Ascending aorta (tissue), 2 donors: ENCODE measurements at places on chromosomes 4 and X. TPM values are rescaled to one million over a fixed set of nuclear protein-coding genes. Genes with fewer than 3 reads are reported as not detected.

DNA sequence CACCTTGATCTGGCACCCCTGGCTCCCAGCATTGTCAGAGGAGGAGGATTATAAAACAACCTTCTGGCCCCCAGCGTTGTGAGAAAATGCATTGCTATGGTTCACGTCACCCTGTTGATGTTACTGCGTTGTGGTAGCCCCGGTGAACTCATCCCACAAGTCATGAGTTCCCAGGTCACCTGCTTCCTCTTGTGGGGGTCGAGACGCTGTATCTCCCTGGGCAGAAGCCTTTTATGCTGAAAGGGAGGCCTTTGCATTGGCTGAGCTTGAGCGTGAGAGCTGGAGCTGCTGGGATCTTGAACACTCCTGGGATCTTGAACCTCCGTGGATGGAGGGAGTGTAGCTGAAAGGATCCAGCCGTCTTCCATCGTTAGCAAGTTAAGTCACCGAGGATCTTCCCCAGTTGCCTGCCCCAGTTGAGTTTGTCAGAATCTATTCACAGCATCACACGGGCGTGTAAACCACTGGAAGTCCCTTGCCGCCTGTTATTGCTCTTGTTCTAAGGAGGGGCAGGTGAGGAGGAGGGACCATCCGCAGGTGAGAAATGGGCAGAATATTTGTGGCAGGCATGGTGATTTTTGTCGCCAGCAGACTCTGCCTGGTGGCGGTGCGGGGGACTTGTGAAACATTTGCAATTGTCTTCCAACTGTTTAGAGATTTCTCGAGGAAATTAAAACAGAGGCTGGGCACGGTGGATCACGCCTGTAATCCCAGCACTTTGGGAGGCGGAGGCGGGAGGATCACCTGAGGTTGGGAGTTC is 299.9 kb downstream of the ASMT start:
- DNase-seq, result no peak
- no peak overlapping the region for H3K4me3 ChIP-seq
- no peaks in the 10 kb centered on the region for H3K27me3 ChIP-seq

The INTS6L gene
- total RNA-seq, result 11.9 TPM

The ZNF630 gene
- total RNA-seq, result 3.3 TPM

The TMEM35A gene
- not detected for total RNA-seq

- H3K27me3 ChIP-seq, result no peaks in the 10 kb centered on the region
- no peaks in the 10 kb centered on the region for H3K4me1 ChIP-seq
- no peak overlapping the region for H3K4me3 ChIP-seq
- no peaks in the 10 kb centered on the region for H3K36me3 ChIP-seq
- no peak overlapping the region for H3K27ac ChIP-seq
These were observed 91.9 kb upstream of the PPP1R2C start for GRCh38 chrX:42869659-42870476.

GRCh38 chrX:40945361-40945713 is 139.9 kb upstream of the USP9X start:
- H3K4me3 ChIP-seq, result no peak overlapping the region
- no peak for DNase-seq

- no peak overlapping the region for H3K4me3 ChIP-seq
- H3K36me3 ChIP-seq, result no peaks in the 10 kb centered on the region
- H3K4me1 ChIP-seq, result no peaks in the 10 kb centered on the region
- H3K27ac ChIP-seq, result no peak overlapping the region
- H3K27me3 ChIP-seq, result no peaks in the 10 kb centered on the region
These were observed 478.7 kb upstream of the GALNTL6 start for GRCh38 chr4:171334549-171334948.

DNA sequence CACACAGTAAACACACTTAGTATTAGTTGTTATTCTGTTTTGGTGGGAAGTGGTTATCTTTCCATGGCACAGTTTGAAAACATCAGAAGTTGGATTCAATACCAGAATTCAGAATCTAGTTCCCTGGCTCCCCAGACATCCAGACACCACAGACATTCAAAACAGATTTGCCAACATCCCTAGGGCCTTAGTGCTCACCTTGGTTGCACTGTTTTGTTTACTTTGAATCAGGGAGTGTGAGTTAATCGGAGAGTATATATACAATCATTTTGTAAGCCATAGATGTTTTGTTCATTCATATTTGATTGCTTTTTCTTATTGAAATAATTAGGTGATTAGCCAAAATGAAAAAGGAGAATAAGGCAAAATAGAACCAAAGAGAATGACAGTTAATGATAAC is 324.7 kb upstream of the CLNK start:
- no peak for DNase-seq
- no peaks in the 10 kb centered on the region for H3K4me1 ChIP-seq
- H3K36me3 ChIP-seq, result no peaks in the 10 kb centered on the region
- no peak overlapping the region for H3K27ac ChIP-seq
- no peaks in the 10 kb centered on the region for H3K27me3 ChIP-seq

The CSAG3 gene
- total RNA-seq, result not detected

The SAGE1 gene
- not detected for total RNA-seq

GRCh38 chr4:73181231-73181630 is 77.4 kb downstream of the ANKRD17 start:
- DNase-seq, result no peak
- peaks cover 6% of the 10 kb centered on the region for H3K36me3 ChIP-seq
- H3K4me3 ChIP-seq, result no peak overlapping the region
- no peak overlapping the region for H3K27ac ChIP-seq
- H3K4me1 ChIP-seq, result no peaks in the 10 kb centered on the region
- H3K27me3 ChIP-seq, result no peaks in the 10 kb centered on the region

The AFF1 gene
- 112 TPM for total RNA-seq

DNA sequence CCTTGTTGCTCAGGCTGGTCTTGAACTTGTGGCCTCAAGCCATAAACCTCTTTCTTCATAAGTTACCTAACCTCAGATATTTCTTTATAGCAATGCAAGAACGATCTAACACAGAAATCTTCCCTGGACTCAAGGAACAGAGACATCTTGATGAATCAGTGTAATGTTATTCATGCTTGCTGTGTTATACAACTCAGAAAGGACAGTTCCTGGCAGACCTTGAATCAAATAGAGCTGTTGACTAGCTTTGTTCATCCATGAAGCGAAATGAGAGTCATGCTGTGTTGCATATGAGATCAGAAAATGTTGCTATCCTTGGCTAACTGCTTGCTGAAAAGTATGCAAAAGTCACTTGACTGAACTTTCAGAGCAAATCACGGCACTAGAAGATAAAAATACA is 72.6 kb upstream of the ARHGAP24 start:
- H3K27me3 ChIP-seq, result no peaks in the 10 kb centered on the region
- H3K36me3 ChIP-seq, result no peaks in the 10 kb centered on the region
- H3K27ac ChIP-seq, result no peak overlapping the region
- H3K4me3 ChIP-seq, result no peak overlapping the region

The TMEM271 gene
- total RNA-seq, result not detected

The CRMP1 gene
- total RNA-seq, result 1.9 TPM

GRCh38 chrX:123822965-123823364 is 36.9 kb upstream of the XIAP start:
- H3K4me3 ChIP-seq, result no peak overlapping the region
- H3K36me3 ChIP-seq, result no peaks in the 10 kb centered on the region
- no peak for DNase-seq
- H3K27ac ChIP-seq, result no peak overlapping the region

DNA sequence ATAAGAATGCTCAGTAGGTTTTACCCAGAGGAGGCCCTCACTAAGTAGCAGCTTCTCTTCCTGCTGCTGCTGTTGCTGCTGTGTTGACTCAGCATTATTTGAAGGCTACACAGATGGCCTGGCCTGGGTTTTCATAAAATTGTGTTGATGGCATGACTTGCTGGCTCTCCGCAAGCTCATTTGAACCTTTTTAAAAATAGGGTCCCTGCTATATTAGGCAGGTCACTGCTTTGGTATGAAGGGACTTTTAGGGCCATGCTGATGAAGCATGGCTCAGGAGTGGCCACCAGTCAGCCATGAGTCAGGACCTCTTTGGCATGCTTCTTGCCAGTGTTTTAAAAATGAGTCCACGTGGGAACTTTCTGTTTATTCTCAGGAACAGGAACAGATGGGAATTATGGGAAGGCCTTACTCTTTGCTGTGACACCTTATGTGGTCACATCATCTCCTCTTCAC is 128.7 kb downstream of the MID1IP1 start:
- H3K36me3 ChIP-seq, result no peaks in the 10 kb centered on the region
- DNase-seq, result peak; percentile 81
- no peaks in the 10 kb centered on the region for H3K27me3 ChIP-seq
- H3K4me3 ChIP-seq, result no peak overlapping the region
- no peaks in the 10 kb centered on the region for H3K4me1 ChIP-seq

The UPF3B gene
- total RNA-seq, result not detected

DNA sequence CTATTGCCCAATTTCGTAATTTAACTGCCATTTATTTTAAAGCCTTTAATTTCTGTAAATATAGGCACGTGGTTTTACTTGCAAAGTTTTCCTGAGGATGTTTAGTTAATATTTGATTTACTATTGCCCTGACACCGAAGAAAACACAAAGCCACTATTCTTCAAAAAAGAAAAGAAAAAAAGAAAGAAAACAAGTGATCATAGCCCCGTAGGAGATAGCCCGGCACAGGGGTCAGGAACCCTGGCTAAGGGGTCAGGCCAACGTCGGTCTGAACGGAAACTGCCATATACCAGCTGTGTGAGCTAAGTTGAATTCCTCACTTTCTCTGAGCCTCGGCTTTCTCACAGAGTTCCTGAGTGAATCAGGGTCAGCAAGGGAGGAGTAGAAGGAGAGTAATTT is 17.7 kb upstream of the LAMP2 start:
- H3K36me3 ChIP-seq, result no peaks in the 10 kb centered on the region
- no peak for DNase-seq
- no peak overlapping the region for H3K27ac ChIP-seq
- H3K4me3 ChIP-seq, result no peak overlapping the region
- no peaks in the 10 kb centered on the region for H3K4me1 ChIP-seq

DNA sequence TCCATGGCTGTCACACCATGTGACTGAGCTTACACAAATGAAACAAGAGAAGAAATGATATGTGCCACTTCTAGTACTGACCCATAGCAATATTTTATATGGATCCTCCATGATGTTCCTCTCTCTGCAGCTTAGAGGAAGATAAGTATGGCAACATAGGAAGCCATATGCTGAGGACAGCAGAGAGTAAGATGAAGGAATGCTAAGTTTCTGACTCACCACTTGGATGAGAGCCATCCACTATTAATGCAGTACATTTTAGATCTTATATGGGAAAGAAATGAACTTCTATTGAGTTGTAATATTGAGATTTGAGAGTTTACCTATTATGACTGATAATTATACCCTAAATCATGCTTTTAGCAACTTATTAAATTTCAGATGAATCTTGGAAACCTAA is 386.9 kb upstream of the MAOA start:
- no peaks in the 10 kb centered on the region for H3K4me1 ChIP-seq
- H3K36me3 ChIP-seq, result no peaks in the 10 kb centered on the region
- no peaks in the 10 kb centered on the region for H3K27me3 ChIP-seq
- no peak overlapping the region for H3K27ac ChIP-seq

GRCh38 chrX:151753313-151754046 is 18.9 kb downstream of the CNGA2 start:
- DNase-seq, result no peak
- H3K4me1 ChIP-seq, result no peaks in the 10 kb centered on the region
- H3K27ac ChIP-seq, result no peak overlapping the region
- no peaks in the 10 kb centered on the region for H3K27me3 ChIP-seq
- no peaks in the 10 kb centered on the region for H3K36me3 ChIP-seq

DNA sequence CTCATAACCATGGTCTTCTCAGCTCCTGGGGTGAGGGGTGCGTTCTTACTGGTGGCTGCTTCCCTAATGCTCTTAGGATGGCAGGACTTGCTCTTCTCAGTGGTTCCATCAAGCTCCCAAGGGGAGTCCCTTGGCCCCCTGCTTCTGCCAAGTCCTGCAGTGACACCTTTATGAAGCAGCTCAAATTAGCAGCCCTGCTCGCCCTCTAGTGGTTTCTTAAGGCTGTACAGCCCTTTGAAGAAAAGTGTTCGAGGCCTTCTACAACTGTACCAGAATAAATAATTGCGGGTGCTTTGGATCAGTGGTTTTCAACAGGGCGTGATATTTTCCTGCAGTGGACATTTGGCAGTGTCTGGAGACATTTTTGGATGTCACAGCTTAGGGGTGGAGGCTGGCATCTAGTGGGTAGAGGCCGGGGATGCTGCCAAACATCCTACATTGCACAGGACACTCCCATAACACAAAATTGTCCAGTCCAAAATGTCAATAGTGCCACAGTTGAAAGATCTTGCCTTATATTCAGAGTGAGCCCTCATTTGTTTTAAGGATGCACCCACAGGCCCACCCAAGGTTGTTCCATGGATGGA is 204.7 kb upstream of the S100G start:
- H3K4me1 ChIP-seq, result no peaks in the 10 kb centered on the region
- no peak for DNase-seq
- H3K27me3 ChIP-seq, result no peaks in the 10 kb centered on the region
- H3K4me3 ChIP-seq, result no peak overlapping the region
- no peaks in the 10 kb centered on the region for H3K36me3 ChIP-seq

- no peak overlapping the region for H3K27ac ChIP-seq
- H3K36me3 ChIP-seq, result no peaks in the 10 kb centered on the region
- H3K4me3 ChIP-seq, result no peak overlapping the region
- no peaks in the 10 kb centered on the region for H3K4me1 ChIP-seq
These were observed 277.9 kb downstream of the ADGRA3 start for GRCh38 chr4:22237846-22238494.

- no peak overlapping the region for H3K4me3 ChIP-seq
- H3K27ac ChIP-seq, result no peak overlapping the region
- DNase-seq, result peak; percentile 4
- peaks cover 76% of the 10 kb centered on the region for H3K36me3 ChIP-seq
These were observed 9.9 kb downstream of the MXD4 start for GRCh38 chr4:2251795-2252529.

The MAGEE2 gene
- total RNA-seq, result not detected

DNA sequence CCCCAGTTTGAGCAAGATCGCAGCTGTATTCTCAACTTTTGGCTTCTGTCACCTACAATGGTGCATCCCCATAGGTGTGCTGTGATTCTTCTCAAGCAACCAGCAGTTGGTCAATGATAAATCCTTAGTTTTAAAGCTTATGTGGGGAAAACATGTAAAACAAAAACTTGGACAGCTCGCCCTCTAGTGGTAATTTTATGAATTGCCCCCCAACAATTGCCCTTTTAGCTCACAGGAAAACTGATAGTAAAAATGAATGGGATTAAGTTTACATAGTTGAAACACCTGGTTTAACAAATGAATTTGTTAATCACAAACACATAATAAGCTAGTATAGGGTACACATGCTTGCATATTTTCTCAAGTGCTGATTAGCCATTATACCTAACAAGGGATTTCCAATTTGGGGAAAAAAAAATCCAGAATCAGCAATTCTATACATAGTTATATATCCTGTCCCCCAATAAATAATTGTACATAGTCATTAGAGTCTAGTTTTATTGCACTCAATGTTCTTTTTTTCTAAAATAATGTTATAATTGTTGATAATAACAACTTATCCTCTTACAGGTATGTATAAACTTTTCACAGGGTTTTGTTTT is 30.1 kb downstream of the TEX13A start:
- no peak overlapping the region for H3K27ac ChIP-seq
- H3K27me3 ChIP-seq, result no peaks in the 10 kb centered on the region
- no peaks in the 10 kb centered on the region for H3K36me3 ChIP-seq

The TMPRSS11D gene
- total RNA-seq, result not detected
